Breast epithelium (tissue), 4 donors: ENCODE measurements at places on chromosomes 12 and 14. TPM values are rescaled to one million over a fixed set of nuclear protein-coding genes. Genes with fewer than 3 reads are reported as not detected.
A peak's percentile ranks its signal among the peaks of the same experiment; 100 is the strongest.

DNA sequence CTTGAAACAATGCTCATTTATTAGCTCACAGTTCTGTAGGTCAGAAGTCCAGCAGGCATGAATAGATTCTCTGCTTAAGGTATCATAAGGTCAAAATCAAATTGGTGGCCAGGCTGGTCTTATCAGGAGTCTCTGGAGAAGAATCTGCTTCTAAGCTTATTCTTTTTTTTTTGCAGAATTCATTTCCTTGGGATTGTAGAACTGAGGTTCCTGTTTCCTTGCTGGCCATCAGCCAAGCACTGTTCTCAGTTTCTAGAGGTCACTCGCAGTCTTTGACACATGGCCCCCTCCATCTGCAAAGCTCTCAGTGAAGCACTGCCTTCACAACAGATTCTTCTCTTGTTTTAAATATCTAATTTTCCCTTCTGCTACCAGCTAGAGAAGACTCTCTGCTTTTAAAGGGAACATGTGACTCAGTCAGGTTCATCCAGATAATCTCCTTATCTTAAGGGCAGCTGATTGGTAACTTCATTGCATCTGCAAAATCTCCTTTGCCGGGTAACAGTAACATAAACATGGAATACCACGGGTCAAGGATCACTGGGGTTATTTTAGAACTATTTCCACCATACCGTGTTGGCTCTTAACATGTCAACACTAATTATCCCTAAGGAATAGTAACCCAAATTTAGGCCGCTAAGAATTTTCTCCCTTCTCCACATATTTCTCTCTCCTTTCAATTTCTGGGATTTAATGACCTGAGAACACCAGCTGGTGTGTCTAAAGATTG, 25.3 kb downstream of the RHOJ start:
- H3K27me3 ChIP-seq = no peaks in the 10 kb centered on the region
- no peaks in the 10 kb centered on the region for H3K36me3 ChIP-seq
- no peak overlapping the region for H3K4me3 ChIP-seq
- H3K4me1 ChIP-seq = no peaks in the 10 kb centered on the region
- no peak overlapping the region for H3K27ac ChIP-seq

GRCh38 chr12:57046947-57047890, 2.7 kb downstream of the MYO1A start:
- no peaks in the 10 kb centered on the region for H3K4me1 ChIP-seq
- H3K27ac ChIP-seq = no peak overlapping the region
- no peak overlapping the region for H3K4me3 ChIP-seq
- DNase-seq = no peak
- H3K27me3 ChIP-seq = no peaks in the 10 kb centered on the region

Gene DTX1
- 7.9 TPM for total RNA-seq

- no peak for DNase-seq
- no peaks in the 10 kb centered on the region for H3K36me3 ChIP-seq
- H3K4me1 ChIP-seq = no peaks in the 10 kb centered on the region
These were observed 849.8 kb downstream of the TMTC2 start for GRCh38 chr12:83536496-83536895.

GRCh38 chr12:31003861-31004640, 69.6 kb upstream of the DDX11 start:
- H3K27me3 ChIP-seq = no peaks in the 10 kb centered on the region
- no peaks in the 10 kb centered on the region for H3K4me1 ChIP-seq
- no peak overlapping the region for H3K4me3 ChIP-seq
- H3K36me3 ChIP-seq = no peaks in the 10 kb centered on the region
- DNase-seq = no peak

DNA sequence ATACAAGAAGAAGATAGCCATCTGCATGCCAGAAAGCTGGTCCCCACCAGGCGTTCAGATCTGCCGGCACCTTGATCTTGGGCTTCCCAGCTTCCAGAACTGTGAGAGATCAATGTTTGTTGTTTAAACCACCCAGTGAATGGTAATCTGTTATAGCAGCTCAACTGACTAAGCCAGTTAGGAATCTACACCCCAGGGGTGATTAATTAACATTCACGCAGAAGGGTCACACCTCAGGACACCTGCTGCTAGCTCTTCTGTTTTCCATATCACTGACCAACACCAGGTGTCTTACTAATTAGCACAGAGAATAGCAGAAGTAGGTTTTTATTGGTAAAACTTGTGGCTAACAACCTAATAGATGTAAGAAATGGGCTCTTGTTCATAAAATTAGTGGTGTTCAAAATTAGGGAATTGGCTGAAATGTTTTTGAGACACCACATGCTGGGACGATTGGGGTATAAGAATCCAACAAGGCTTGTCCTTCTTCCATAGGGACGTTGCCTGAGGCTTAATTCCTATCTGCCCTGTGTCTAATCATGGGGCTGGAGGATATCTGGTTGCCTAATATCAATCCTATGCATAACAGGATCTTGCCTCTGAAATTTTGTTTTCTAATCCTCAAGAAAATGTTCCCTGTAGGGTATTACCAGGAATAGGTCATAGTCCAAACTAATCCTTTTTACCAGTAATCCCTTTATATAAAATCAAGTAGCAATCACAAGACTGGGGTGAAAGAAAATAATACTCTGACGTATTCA, 42.0 kb upstream of the CHST11 start:
- H3K4me3 ChIP-seq = no peak overlapping the region
- DNase-seq = no peak
- no peak overlapping the region for H3K27ac ChIP-seq
- no peaks in the 10 kb centered on the region for H3K36me3 ChIP-seq
- H3K4me1 ChIP-seq = no peaks in the 10 kb centered on the region

Gene OVCH1
- total RNA-seq = 0.44 TPM

GRCh38 chr14:60972295-60972694, 8.6 kb downstream of the TRMT5 start:
- no peak overlapping the region for H3K27ac ChIP-seq
- no peaks in the 10 kb centered on the region for H3K36me3 ChIP-seq
- no peak overlapping the region for H3K4me3 ChIP-seq
- H3K4me1 ChIP-seq = no peaks in the 10 kb centered on the region

GRCh38 chr14:68295316-68295816, 475.8 kb downstream of the RAD51B start:
- H3K27ac ChIP-seq = peak overlapping the region; percentile 34
- DNase-seq = no peak
- no peaks in the 10 kb centered on the region for H3K27me3 ChIP-seq
- no peak overlapping the region for H3K4me3 ChIP-seq
- no peaks in the 10 kb centered on the region for H3K36me3 ChIP-seq

- H3K27me3 ChIP-seq = no peaks in the 10 kb centered on the region
- no peak overlapping the region for H3K27ac ChIP-seq
- H3K36me3 ChIP-seq = no peaks in the 10 kb centered on the region
- no peak for DNase-seq
- H3K4me3 ChIP-seq = no peak overlapping the region
These were observed 104.4 kb upstream of the DIO2 start for GRCh38 chr14:80315681-80316080.

Gene TMBIM4
- 128 TPM for total RNA-seq

- peaks cover 35% of the 10 kb centered on the region for H3K36me3 ChIP-seq
- no peaks in the 10 kb centered on the region for H3K27me3 ChIP-seq
- no peak overlapping the region for H3K4me3 ChIP-seq
- H3K4me1 ChIP-seq = no peaks in the 10 kb centered on the region
- DNase-seq = no peak
These were observed 42.8 kb downstream of the SLC8B1 start for GRCh38 chr12:113292091-113292490.

- H3K4me3 ChIP-seq = no peak overlapping the region
- no peaks in the 10 kb centered on the region for H3K36me3 ChIP-seq
- H3K4me1 ChIP-seq = no peaks in the 10 kb centered on the region
- H3K27ac ChIP-seq = no peak overlapping the region
- no peaks in the 10 kb centered on the region for H3K27me3 ChIP-seq
These were observed 7.7 kb downstream of the FBXW8 start for GRCh38 chr12:116918464-116918863.

DNA sequence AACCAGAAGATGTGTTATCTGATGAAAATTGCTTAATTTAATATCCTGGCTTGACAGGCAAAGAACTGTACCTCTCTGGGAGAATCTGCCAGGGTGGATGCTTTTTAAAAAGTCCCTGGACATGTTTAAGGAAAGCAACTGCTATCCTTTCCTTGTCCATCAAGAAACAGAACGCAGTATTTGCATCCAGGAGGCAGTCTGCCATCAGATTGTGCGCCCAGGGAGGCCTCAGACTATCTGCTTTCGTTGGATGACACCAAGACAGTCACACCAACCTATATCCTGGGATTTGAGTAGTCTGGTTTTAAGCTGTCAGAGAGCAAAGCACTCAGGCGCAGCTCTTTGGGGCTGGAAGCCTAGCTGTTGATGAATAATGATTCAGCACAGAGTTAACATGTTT, 121.9 kb downstream of the TBX5 start:
- H3K27me3 ChIP-seq = peaks cover 8% of the 10 kb centered on the region
- no peak overlapping the region for H3K4me3 ChIP-seq
- H3K36me3 ChIP-seq = no peaks in the 10 kb centered on the region

GRCh38 chr12:89556976-89557375, 31.1 kb upstream of the POC1B start:
- H3K27me3 ChIP-seq = no peaks in the 10 kb centered on the region
- no peaks in the 10 kb centered on the region for H3K4me1 ChIP-seq
- no peak for DNase-seq
- H3K27ac ChIP-seq = no peak overlapping the region
- H3K4me3 ChIP-seq = no peak overlapping the region
- no peaks in the 10 kb centered on the region for H3K36me3 ChIP-seq

DNA sequence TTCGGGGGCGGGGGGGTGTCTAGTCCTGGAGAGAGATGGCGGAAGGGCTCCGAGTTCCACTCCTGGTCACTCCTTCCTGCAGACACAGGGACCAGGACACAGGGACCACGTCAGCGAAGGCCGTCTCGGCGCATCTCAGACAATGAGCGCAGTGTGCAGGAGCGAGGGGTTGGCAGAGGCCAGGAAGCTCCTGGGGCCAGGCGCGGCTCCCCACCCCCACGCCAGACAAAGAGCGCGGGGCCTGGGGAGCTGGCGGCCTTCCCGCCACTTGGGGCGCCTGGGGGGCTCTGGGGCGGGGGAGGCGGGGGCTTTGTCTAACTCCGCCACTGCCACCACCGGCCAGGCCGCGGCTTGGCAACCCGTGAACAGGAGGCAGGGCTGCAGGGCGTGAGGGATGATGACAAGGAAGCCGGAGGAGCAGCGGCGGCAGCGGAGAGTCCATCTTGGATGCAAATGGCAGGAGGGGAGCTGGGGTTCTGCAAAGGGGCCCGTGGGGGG, 2.2 kb downstream of the CDK2AP1 start:
- H3K4me1 ChIP-seq = peaks cover 5% of the 10 kb centered on the region
- peak; percentile 80 for DNase-seq
- H3K27ac ChIP-seq = peak overlapping the region; percentile 87
- H3K4me3 ChIP-seq = peak overlapping the region; percentile 75
- H3K27me3 ChIP-seq = no peaks in the 10 kb centered on the region

Gene KRT80
- total RNA-seq = 9.8 TPM

DNA sequence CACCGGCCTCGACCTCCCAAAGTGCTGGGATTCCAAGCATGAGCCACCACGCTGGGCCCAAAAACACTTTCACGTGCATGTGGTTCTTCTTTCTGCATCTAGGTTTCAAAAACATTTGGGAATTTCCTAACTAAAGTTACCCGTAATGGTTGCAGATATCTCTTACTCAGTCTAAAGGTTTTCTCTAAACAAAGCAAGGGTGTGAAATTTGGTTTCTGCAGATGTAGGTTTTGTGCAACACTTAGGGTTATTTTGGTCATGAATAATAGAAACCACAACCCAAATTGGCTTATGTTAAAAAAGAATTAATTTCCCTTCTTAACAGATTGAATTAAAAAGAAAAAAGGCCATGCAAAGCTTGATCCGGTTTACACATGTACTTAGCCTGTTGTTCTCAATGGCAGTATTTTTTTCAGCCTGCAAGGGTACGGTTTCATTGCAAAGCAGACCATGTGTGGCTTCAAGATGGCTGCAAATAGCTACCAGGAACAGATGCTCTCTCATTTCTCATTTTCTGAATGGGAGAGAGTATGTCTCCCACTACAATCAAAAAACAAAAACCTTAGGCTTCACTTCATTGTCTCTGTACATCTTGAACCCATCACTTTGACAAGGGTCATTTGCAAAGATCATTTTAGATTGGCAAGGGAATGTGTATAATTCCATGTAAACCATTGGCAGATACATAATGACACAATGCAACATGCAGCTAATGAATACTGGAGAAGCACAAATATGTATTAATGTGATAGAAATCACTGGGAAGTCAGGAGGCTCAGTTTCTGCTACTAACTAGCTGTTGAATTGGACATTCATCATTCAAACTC, 491.2 kb upstream of the FLRT2 start:
- no peaks in the 10 kb centered on the region for H3K36me3 ChIP-seq
- no peak overlapping the region for H3K4me3 ChIP-seq
- H3K4me1 ChIP-seq = no peaks in the 10 kb centered on the region
- no peak overlapping the region for H3K27ac ChIP-seq
- no peak for DNase-seq

Gene APPL2
- total RNA-seq = 130 TPM

Gene LRFN5
- total RNA-seq = 1.4 TPM

GRCh38 chr12:110916295-110916875, 4.0 kb downstream of the MYL2 start:
- no peak for DNase-seq
- no peak overlapping the region for H3K4me3 ChIP-seq
- no peaks in the 10 kb centered on the region for H3K4me1 ChIP-seq
- no peak overlapping the region for H3K27ac ChIP-seq
- H3K27me3 ChIP-seq = no peaks in the 10 kb centered on the region
- H3K36me3 ChIP-seq = no peaks in the 10 kb centered on the region

- no peak overlapping the region for H3K4me3 ChIP-seq
- no peak overlapping the region for H3K27ac ChIP-seq
- no peaks in the 10 kb centered on the region for H3K36me3 ChIP-seq
- H3K27me3 ChIP-seq = no peaks in the 10 kb centered on the region
- no peaks in the 10 kb centered on the region for H3K4me1 ChIP-seq
These were observed 31.4 kb downstream of the TMEM233 start for GRCh38 chr12:119624966-119625365.

Gene ARHGAP9
- total RNA-seq = 11.1 TPM

DNA sequence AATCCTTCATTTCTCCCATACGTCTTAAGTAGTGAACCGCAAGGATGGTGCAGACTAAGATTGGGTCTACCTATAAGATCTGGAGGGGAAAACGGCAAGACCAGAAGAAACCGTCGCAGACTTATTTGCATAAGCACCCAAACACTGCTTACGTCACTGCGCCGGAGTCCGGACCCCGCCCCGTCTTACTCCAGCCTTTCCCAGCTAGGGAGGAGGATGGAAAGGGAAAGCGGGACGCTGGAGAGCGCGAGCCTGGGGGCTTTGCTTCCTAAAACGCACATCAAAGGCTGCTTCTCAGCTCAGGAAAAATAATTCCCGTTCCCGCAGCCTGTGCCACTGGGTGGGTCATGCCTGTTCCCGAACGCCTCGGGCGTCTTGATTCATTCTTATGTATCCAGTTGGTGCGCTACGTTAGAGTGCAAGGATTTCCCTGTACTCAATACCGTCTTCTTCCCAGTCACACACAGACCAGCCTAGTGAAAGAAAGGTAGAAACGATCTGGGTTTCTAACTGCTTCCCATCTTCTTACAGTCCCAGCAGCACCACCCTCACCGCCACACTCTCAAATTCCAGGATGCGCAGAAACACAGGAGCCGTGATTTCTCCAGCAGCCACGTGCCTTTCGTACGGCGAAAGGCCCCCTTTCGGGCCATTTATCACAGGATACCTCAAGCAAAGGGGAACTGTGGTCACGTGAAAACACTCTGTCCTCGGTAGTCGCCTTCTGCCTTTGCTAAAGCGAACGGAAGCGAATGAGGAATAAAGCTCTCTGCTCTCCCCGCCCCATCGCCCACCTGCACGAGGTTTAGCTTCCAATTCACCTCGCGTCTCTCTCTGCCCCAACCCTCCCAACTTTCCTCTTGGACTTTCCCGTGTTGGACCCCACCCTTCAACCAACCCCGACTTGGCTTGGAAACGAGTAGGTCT, 1.1 kb downstream of the SLC6A15 start:
- H3K4me3 ChIP-seq = peak overlapping the region; percentile 43
- peak; percentile 50 for DNase-seq
- peaks cover 43% of the 10 kb centered on the region for H3K27me3 ChIP-seq
- no peak overlapping the region for H3K27ac ChIP-seq
- H3K36me3 ChIP-seq = no peaks in the 10 kb centered on the region
- H3K4me1 ChIP-seq = no peaks in the 10 kb centered on the region
